ENCODE measurements at places on chromosomes 3 and 15.

DNA sequence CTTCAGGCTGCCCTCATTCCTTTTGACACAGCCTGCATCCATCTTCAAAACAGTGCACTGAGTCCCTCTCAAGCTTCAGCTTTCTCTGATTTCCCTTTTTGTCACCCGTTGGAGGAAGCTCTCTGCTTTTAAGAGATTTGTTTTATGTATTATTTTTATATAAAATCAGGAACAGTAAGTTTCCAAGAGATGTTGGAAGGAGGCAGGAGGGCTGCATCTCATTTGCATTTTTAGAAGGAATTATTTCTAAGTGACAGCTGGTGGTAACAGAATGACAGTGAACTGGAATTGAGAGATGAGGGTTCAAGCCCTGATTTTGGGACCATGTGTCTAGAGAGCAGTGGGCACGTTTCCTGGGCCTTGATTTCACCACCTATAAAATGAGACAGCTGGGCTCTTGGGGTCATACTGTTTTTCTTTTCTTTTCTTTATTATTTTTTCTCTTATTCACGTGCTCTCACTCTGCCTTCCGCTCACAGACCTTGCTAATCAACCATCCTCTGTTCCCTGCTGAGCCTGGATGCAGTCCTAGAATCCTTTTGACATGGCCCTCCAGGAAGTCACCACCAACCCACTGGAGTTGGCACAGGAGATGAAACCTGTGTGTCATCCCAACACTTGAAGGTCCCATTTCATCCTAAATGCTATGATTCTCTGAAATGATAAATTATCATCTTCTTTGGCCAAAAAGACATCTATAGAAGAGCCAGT is 148.6 kb downstream of the CACNA2D3 start:
- no peak for DNase-seq

GRCh38 chr3:8128686-8129085 is 372.9 kb upstream of the LMCD1 start:
- no peak for DNase-seq

- DNase-seq: no peak
Measured at GRCh38 chr15:60324706-60325438, 72.9 kb downstream of the ANXA2 start.

- no peak for DNase-seq
Measured at GRCh38 chr15:67832031-67832551, 6.8 kb downstream of the SKOR1 start.

DNA sequence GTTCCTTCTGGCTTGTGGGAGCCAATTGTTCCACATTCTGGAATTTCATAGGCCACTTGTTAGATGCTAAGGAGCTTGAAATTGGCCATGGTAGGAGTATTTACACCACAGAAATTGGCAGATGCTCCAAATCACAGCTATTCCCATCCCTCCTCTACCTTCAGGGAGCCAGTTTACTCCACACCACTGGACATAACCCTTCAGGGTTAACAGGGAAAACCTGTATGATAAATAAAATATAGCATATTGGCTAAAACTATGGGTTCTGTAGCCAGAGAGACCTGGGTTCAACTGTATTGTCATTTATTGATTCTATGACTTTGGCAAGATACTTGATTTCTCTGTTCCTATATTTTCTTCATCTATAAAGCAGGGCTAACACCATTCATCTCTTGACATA is 384.2 kb upstream of the PROK2 start:
- DNase-seq: no peak

DNA sequence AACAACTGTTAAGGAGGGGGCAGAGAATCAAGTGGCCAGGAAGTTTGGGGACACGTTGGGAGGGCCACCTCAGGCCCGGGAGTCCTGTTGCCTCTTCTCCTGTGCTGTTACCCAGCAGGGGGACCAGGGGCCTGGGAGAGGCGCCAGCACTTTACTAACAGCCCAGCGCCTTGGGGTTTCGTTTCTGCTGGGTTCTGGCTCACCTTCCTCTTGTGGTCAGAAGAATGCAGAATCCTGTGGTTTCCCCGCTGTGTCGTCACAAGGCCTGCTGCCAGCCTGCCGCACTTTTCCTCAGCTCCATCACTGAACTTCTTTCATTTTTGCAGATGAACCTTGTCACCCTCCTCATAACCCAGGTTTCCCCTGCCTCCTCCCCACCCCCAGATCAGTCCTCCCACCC is 67.7 kb downstream of the SLC30A4 start:
- DNase-seq: peak; percentile 88

- peak; percentile 96 for DNase-seq
Measured at GRCh38 chr3:192879346-192880031, 38.2 kb downstream of the MB21D2 start.

GRCh38 chr3:29949940-29950616 is 656.3 kb upstream of the TGFBR2 start:
- DNase-seq: no peak

GRCh38 chr3:14406336-14406735 is 3.9 kb downstream of the SLC6A6 start:
- DNase-seq: no peak

GRCh38 chr3:132464066-132464465 is 46.8 kb downstream of the DNAJC13 start:
- DNase-seq: peak; percentile 33

DNA sequence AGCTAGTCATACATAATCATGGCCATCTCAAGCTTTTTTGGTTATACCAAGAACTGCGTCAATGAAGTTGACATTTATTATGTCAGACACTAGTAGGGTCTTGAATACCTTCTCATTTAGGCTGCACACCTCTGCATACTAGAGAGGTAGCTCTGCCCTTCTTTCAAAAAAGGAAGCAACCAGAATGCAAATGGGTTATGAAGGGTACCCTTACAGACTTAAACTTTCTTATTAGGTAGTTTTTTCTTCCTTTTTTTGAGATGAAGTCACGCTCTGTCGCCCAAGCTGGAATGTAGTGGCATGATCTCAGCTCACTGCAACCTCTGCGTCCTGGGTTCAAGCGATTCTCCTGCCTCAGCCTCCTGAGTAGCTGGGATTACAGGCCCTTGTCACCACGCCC is 3.3 kb downstream of the PCNP start:
- DNase-seq: no peak

Data from fibroblast of skin of left biceps (primary cell).